ENCODE measurements at places on chromosomes 2 and 18.

DNA sequence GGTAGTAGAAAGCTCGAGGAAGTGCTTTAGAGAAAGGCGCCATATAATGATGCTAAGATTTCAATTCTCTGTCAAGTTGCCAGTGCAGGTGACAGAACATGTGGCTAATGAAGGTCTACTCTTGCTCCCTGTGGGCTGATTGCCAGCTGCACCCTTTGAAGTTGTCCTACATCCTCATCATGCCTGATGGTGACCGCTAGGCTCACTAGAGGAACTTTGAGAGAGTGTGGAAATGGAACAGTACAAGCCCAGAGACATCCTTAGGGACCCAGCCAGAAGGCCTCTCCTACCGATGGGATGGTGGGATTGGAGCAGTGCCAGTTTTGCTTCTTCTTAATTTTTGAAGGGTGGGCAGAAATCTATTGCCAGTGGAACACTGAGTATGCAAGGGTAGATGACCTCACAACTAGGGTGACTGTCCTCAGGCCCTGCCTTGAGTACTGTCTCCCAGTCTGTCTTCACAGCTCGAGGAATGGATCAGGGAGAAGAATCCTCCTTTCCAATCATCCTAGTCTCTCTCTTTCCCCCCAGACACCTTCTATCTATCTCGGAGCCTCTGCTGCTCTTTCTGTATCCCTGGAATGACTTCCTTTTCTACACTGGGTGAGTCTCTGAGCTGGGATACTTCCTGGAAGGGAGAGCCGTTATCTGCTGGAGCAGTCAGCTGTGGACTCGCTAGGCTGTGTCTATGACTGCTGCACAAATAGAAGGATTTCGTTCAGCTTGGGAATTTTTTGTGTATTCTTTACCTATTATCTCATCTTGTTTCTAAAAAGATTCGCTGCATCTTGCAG is 33.5 kb downstream of the LGALSL start:
- DNase-seq, result no peak

- no peak for DNase-seq
These were observed 190.9 kb downstream of the EIPR1 start for GRCh38 chr2:3186766-3187165.

DNA sequence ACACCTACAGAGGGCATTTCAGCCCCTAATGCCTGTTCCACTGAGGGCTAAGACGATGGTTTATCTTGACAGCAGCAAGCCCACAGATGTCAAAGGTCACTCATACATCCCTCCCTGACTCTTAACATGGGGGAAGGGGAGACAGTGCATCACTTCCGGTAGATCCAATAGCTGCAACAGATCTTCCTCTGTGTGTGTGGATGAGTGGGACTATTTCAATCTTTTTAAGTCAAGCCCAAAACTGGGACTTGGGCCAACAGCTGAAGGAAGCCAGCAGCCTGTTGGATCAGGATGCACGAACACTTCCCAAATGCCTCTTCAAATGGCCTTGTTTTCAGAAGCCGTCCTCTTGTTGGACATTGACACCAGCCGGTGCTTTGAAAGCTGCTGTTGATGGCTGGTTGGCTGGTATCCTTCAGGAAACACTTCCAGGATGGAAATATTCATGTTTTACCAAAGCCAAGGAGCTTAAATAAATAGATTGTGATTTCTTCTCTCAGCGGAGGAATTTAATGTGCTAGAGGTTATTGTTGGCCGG is 59.2 kb downstream of the IL1R2 start:
- no peak for DNase-seq

DNA sequence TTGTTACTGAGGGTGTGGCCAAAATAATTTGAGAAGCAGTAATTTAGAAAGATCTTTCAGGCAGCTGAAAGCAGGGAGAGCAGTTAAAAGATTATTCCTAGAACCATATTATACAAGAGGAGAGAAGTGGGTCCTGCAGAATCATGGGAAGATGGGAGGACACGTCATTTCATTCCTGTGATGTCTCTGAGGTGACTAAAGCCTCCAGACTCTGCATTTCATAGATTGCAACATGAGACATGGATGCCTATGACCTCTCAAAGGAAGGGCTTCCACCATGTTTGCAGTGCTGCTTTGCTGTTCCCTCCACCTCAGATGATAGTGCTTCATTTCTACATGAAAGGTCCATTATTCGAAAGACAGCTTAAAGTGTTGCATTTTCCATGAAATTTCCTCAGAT is 788.4 kb downstream of the TSN start:
- no peak for DNase-seq

DNA sequence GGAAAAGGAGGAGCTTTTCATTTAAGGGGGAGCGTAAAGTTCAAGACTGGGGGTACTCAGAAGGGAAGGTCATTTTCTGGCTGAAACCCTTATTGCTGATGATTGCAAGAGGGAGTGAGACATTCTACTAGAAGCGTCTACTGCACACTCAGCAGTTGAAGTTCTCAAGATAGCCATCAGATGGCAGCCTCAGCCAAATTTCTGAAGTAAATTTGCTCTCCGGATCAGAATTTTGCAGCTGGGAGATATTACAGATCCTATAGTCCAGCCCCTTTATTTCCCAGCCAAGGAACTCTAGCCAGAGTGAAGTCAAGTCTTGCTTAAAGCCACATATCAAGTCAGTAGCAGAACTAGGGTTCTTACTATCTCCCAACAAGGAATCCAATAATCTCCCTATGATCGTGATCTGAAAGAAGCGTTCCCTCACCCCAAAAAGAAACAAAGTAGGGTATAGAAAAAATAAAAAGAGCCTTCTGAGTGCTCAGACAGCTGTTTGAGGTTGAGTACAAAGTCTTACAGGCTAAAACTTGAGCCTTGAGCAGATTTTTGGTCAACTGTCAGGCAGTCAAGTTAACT is 24.0 kb downstream of the RAX start:
- DNase-seq, result peak; percentile 24

DNA sequence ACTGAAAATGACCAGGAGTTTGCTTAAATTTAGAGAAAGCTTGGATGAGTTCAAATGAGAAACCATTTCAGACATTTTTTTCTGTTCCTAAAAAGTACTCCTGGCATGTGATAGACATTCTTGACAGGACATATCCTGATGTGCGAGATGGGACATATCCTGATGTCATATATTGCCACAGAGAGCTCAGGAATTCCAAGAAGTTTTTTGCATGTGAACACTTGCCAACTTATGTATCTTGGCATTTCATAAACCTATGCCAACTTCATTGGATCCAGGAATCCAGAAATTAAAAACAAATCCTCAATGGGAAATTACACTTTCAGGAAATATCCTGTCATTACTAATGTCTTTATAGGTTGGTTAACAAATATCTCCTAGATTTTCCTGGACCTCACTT is 2.9 kb upstream of the SERPINB3 start:
- no peak for DNase-seq

DNA sequence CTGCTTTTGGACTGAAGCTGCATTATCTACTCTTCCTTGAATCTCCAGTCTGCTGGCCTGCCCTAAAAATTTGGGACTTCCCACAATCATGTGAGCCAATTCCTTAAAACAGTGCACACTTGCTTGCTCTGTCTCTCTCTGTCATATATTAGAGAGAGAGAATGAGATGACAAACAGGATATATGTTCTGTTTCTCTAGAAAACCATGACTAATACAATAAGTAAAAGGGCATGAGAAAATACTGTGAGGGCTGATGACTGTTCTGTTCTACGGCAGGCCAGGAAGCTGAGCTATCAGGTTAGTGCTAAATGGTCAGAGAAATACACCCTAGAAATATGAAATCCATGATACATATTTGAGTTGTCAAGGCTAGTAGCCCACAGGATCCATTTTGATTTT is 1896.8 kb upstream of the CELF4 start:
- DNase-seq, result no peak

DNA sequence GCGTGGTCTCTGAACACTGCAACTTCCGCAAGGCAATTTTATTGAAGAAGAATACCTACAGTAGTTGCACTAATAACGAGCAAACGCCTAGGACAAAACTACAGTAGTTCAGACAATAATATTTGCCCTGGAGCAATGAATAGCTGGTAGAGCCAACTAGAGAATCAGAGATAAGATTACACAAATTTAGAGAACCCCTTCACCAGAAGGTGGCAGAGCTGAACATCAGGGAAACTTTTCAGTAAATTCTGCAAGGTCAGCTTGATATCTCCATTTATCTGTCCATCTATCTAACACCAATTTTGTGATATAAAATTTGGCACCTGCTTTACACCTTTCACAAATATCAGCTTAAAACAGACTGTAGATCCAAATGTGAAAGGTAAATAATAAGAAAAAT is 43.8 kb downstream of the CDH19 start:
- no peak for DNase-seq

- no peak for DNase-seq
These were observed 4.5 kb upstream of the GPR55 start for GRCh38 chr2:230929381-230930148.

DNA sequence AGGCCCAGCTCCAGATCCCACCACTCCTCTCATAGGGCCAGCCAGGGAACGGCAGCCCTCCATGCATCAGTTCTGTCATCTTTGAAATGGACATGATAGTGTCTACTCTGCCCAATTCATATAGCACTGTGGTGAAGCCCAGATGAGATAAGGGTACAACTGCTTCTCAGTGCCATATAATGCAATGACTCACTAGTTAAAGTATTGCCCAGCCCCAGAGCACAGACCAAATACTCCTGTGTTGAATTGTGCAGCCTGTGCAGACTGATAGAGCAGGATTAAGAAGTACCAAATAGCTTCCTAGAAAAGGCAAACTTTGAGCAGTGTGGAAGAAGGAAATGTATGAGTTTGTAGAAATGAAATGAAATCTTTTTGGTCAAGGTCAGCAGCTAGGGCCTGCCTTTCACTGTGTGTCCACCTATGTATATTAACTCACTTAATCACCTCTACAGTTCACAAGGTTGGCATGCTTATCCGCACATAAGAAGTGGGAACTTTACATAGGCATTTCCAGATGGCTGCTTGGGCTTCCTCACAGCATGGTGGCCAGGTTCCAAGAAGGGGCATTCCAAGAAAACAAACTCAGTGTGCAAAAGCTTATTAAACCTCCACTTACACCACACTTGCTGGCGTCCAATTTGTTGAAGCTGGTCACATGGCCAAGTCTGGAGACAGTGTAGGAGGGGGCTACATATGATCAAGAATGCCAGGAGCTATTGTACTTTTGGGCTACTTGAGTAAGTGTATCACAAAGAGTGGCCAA is 102.8 kb upstream of the COPS8 start:
- DNase-seq, result no peak

DNA sequence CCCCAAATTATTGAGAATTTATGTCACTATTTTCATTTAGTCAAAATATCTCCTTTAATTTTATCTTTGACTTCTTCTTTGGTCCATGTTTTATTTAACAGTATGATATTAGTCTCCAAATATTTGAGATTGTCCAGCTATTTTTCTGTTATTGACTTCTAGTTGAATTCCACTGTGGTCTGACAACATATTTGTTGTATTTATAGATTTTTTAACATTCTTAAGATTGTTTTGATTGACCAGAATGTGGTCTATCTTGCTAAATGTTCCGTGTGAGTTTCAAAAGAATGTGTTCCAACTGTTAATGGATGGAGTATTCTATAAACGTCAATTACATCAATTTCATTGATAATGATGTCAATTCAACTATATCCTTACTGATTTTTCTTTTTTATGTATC is 1452.1 kb downstream of the SUCLG1 start:
- DNase-seq, result no peak

DNA sequence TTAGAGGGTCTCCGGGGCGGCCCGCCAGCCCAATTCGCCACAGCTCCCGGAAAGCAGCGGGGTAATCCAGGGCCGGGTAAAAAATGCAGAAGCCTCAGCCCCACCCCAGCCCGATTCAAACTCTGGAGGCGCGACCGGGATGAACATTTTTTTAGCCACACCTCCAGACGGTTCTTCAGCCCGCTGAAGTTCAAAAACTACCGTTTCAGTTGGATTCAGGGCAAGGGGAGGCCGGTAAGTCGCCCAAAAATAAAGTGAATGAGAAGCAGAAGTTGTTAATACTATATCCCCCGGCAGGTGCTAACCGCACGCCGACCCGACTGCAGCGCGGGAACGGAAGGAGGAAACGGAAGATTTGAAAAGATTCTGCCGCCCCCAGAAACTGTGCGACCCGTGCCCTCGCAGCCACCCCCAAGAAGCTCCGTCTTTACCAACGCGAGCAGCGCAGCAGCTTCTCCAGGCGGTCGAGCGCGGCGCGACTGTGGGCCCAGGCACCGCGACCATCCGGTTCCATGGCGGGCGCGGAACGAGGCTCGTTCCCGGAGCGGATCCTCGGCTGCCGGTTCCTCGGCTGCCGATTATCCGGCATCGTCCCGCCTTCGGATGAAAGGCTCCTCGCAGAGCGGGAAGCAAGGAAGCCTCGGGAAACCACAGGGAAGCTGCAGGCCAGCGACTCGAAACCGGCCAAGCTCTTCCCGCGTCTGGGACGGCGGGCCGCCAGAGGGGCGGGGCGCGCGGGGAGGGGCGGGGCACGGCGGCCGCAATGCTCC is at the start of gene BARD1:
Gene BARD1, minus strand, starts transcription at position 703 of the 770 bp plus-strand sequence. Its CDS starts 114 bp downstream, at position 589.
- peak; percentile 46 for DNase-seq

GRCh38 chr2:46299365-46300263 is 2.4 kb downstream of the EPAS1 start:
- DNase-seq, result no peak

- DNase-seq, result peak; percentile 92
These were observed 1.1 kb downstream of the ATAD2B start for GRCh38 chr2:23925702-23926289.

GRCh38 chr2:138867341-138867740 is 87.2 kb upstream of the NXPH2 start:
- DNase-seq, result no peak

GRCh38 chr2:68263632-68264031 is 11.3 kb upstream of the PPP3R1 start:
- no peak for DNase-seq

DNA sequence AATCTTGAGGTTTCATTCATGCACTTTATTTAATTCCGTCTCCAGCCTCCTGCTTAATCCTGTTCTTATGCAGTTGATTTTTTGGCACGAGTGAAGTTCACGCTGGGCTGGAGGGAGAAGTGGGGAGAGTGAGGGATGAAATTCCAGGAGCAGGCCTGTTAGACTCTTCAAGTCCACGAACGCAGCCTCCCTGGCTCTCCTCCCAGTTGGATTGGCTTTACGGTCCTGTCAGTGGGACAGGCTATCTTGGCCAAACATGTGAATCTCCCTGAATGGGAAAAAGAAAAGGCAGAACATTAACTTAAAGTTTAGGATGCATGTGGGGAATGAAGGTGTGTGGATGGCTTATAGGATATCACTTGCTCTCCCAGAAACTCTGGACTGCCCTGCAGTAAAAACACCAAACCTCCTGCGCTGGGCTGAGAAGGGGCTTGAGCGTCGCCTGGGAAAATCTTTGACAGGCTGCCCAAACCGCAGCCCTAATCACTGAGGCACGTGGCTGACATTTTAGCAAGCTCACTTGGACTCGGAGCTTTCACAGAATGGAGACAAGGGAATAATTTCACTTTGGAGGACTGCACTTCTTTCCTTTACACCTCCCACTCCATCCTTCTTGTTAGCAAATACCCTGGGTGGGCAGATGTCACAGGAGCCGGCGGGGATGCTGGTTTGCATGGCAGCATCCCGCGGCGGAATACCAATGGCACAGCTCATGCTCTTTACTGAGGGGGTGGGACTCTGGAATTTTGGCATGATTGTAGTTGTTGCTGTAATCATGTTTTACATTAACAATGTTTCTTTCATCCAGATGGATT is 93.9 kb downstream of the ACKR3 start:
- no peak for DNase-seq

- DNase-seq, result no peak
These were observed 659.5 kb downstream of the TSN start for GRCh38 chr2:122414902-122415301.

Data from GM12864 (cell line).